T-helper 17 cell (primary cell): ENCODE measurements at places on chromosomes 16 and 17. TPM values are rescaled to one million over a fixed set of nuclear protein-coding genes. Genes with fewer than 3 reads are reported as not detected.

DNA sequence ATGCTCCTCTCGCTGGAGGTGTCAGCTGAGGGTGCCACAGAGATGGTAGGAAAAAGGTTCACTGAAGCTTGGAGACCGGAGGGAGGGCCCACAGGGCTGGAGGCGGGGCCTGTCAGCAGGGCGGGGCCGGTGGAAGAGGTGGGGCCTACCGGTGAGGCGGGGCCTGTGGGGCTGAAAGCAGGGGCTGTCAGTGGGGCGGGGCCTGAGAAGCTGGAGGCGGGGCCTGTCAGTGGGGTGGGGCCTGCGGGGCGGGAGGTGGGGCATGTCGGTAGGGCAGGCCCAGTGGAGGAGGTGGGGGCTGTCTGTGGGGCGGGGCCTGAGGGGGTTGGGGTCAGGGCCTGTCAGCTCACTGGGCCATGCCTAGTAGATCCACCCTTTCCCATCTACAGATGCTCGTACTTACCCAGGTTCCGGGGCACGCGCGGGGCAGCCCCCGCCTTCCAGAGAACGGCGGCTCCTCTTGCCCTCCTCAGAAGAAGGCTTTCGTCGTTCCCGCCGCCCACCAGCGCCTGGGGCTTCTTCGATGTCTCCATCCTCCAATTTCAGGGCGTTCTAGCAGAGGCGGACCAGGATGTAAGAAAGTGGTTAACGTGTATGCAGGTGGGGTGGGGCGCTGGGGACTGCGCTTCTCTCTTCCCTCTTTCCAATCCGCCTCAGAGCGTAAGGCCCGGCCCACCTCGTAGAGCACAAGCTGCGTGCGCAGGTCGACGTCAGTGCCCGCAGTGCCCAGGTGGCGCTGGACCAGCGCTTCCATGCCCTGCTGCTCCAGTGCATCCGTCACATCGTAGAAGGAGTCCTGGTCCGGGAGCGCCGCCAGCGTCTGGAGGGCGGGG lies 9.8 kb downstream of the TMEM208 start:
- peak; percentile 83 for DNase-seq

GRCh38 chr17:50221864-50222545 lies 20.6 kb upstream of the COL1A1 start:
- DNase-seq, result no peak

DNA sequence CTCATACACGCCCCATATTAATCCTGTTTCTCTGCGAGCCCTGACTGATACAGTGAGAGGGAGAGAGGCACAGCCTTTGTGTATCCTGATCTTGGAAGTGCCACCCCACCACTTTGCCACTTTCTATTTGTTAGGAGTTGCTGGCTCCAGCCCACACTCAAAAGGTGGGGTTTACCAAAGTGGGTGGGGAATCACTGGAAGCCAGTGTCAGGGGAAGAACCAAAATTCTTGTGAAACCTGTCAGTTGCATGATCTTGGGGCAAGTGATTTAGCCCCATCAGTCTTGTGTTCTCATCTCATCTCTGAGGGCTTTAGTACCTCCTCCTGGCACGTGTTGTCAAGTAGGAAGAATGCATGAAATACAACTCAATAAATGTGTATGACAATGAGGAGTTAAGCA lies 119.5 kb downstream of the SOX9 start:
- DNase-seq, result no peak

DNA sequence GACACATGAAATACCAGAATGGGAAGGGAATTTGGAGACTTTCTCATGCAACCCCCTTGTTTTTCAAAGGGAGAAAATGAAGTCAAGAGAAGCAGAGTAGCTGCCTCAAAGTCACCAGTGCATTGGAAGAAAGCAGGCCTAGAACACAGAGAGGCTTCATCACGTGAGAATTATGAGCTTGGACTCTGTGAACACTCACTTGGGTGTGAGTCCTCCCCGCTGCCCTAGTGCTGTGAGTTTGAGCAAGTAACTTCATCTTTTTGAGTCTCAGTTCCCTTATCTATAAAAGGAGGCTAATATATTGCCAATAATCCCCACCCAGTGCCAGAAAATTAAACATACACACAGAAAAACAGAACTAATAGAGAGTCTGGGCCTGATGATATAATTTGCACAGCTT lies 315.8 kb downstream of the XYLT1 start:
- no peak for DNase-seq

Gene TLCD1
- total RNA-seq, result 1.4 TPM

Gene ASB16
- not detected for total RNA-seq

Gene CSH1
- 9.9 TPM for total RNA-seq

Gene KRT9
- not detected for total RNA-seq

Gene SYNGR3
- 7.3 TPM for total RNA-seq

Gene ANKFN1
- total RNA-seq, result not detected

Gene CD300H
- total RNA-seq, result not detected

Gene PLA2G10
- total RNA-seq, result not detected
